Natural killer cell treated with Interleukin-12 subunit alpha and Interleukin-12 subunit beta and Interleukin-15 and Interleukin-18, amount 100 ng/mL, for 72 hours (primary cell): ENCODE measurements at places on chromosomes 13 and 19. TPM values are rescaled to one million over a fixed set of nuclear protein-coding genes. Genes with fewer than 3 reads are reported as not detected.

Gene C2CD4C
- not detected for total RNA-seq

Gene VPS36
- 34.1 TPM for total RNA-seq

Gene CCNA1
- not detected for total RNA-seq

Gene OR10H1
- total RNA-seq = 0.20 TPM

GRCh38 chr19:8096071-8096470 lies 43.5 kb downstream of the CCL25 start:
- no peak for DNase-seq

- DNase-seq = no peak
Observed at GRCh38 chr13:112457485-112457884, 81.3 kb downstream of the SPACA7 start.

DNA sequence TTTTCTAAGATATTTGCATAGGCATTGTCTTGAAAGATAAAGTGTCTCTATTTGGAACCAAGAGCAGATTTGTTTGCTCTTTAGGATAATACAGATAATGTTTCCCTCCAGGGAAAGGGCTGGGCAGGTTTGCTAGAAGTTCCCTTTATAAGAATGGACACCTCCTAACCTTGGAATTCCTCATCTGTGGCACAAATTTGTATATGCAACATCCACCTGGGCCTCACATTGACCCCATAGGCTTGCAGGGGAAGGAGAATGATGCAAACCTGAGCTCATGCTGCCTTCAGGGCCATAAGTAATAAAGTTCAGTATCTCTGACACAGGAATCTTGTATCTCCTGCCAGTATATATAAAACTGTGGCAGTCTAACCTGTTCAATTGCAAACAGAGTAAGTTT lies 508.4 kb upstream of the MIR17HG start:
- DNase-seq = no peak

DNA sequence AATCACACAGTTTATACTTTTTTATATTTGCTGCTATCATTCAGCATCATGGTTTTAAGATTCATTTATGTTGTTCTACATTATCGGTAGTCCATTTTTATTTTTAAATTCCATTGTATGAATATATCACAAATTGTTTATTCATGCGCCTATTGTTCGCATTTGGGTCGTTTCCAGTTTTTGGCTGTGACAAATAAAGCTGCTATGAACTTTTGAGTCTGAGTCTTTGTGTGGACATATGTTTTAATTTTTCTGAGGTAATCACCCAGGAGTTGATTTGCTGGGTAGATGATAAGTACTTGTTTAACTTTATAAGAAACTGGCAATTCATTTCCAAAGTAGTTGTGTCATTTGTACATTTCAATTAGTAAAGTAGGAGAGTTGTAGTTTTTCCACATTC lies 74.2 kb upstream of the CSNK1A1L start:
- no peak for DNase-seq

GRCh38 chr13:111282997-111283396 lies 37.4 kb upstream of the TEX29 start:
- no peak for DNase-seq

DNA sequence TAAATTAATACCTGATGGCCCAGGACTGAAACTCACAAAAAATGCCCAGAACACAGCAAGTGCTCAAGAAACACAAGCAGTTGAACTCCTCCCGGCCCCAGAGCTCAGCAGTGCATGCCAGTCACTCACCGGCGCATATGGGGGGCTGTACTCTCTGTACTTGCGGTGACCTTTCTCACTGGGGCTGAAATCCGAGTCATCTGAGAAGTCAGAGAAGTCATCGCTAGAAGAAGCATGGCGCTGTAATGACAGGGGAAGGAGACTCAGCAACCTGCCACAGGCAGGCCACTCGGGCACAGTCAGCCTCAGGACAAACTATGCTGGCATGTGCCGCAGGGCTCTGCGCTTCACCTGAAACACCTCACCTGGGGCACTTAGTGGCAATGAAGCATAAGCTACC lies 19.7 kb downstream of the ZC3H4 start:
- DNase-seq = peak; percentile 67

- no peak for DNase-seq
Observed at GRCh38 chr13:27708325-27708724, 84.0 kb upstream of the GSX1 start.
